NCI-H524 treated with DMSO at 0.1 percent for 48 hours (cell line): ENCODE measurements at places on chromosomes 16 and 17.

- DNase-seq, result no peak
These were observed 258.0 kb downstream of the PMP22 start for GRCh38 chr17:15007147-15007553.

DNA sequence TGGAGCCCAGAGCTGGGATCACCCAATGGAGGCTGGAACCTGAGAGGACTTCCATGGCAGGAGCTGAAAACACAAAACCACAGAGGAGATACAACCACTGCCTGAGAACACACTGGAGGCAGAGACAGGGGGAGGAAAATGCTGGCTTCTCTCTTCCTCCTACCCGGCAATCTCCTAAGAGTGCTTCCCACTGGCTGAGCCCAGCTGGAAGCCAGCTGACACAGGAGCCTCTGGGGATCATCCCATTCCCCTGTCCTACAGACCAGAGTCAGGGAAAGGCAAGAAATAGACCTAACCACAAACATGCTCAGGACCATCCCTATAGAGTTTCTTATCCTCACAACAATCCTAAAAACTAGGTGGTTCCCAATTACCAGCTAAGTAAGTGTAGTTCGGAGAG is 112.4 kb upstream of the CDH5 start:
- DNase-seq, result no peak

DNA sequence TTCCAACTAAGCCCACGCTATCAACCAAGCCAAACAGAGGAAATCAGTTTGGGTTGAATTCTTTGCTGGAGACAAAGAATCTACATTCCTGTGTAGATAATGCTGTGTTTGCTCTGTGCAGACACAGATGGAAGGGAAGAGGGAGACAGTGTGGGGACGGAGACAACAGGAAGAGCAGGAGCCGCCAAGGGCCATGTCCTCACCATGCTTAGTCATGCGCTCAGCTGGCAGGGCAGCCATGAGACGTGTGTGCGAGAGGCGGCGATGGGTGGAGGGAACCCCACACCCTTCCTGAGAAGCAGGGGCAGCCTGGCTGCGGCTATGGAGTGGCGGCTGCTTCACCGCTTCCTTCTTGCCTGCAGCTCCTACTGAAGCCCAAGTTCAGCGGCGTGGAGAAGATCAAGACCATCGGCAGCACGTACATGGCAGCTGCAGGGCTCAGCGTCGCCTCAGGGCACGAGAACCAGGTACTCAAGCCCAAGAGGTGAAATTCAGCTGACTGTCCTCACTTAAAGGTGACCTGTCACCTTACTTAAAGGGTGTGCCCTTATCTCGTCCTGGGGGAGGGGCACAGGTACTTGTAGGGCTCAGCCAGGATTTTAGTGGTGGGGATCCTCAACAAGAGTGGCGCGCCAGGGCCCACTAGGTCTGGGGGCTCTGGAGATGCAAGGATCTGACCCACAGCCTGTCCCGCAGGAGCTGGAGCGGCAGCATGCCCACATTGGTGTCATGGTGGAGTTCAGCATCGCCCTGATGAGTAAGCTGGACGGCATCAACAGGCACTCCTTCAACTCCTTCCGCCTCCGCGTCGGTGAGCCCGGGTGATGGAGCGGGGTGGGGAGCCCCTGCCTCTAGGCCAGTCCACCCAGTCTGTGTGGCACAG is 47.5 kb downstream of the ADCY7 start:
- DNase-seq, result no peak

GRCh38 chr16:90061437-90061836 is 15.7 kb downstream of the PRDM7 start:
- no peak for DNase-seq

DNA sequence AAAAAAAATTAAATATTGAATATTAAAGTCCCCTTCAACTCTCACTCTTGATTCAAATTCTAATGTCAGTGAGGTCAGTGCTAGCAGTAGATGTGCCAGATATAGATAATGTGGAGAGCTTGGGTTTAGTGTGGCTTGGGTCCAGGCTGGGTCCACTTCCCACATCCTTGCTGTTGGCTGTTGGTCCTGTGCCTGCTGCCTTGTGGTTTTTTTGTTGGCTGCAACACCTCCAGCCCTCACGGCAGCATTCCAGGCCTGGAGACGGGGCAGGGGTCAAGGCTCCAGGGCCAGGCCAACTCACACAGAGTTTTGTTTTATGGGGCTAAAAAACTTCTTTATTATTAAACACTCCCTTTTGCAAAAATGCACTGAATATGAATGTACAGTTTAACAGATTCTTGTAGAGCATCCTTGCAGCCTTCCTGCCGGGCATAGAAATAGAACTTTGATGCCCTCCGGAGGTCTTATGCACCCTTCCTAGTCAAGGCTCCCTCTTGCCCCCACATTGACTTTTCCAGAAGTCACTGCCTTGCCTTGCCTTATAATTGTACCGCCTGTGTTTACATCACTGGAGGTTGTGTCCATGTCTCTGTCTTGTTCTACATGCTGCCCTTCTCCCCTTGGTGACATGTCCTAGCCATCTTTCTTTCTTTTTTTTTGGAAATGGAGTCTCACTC is 25.5 kb upstream of the MYO15B start:
- DNase-seq, result no peak

GRCh38 chr16:89922477-89922883 is 662 bp upstream of the TUBB3 start:
- no peak for DNase-seq

- DNase-seq, result no peak
These were observed 112.9 kb downstream of the SEC14L1 start for GRCh38 chr17:77253611-77254051.

- no peak for DNase-seq
These were observed 68.2 kb downstream of the PLD6 start for GRCh38 chr17:17137731-17138585.

- no peak for DNase-seq
These were observed 1.7 kb upstream of the ITGAE start for GRCh38 chr17:3802461-3803307.

DNA sequence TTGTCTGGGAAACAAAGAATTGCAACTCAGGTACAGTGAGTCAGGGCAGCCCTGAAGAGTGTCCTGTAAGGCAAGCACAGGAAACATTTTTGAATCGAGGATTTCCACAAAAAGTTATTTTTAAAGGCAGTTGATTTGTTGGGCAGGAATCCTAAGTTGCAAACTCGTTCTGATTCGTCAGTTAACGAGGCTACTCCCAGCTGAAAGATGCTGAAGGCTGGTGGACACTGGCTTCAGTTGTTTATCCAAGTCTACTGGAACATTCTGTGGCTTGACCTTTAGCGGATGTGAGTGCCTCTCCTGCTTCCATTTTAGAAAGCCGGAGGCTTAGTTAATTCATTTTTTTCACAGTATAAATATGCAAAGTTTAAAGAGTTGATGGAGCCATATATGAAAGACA is 84.2 kb downstream of the KCNJ12 start:
- no peak for DNase-seq

DNA sequence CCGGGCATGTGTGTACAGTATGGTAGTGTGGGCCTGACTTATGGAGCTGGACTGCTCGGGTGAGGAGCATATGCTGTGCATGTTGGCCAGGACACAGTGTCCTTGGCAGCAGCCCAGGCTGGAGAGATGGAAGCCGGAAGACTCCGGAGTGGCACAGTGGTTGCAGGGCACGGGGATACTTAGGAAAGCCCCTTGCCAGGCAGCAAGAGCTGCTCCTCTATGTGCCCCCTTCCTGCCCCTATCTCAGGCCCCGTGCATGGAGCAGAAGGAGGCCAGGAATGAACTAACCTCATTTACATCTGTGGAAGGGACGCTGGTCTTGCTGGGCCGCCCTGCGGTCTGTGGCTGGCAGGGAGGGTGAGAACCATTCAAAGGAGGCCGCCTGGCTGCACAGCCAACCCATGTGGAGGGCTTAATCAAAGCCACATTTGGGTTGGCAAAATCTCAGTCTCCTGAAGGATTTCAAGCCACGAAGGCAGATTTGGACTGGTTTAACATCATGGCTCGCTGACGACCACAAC is 32.2 kb upstream of the RCVRN start:
- no peak for DNase-seq

DNA sequence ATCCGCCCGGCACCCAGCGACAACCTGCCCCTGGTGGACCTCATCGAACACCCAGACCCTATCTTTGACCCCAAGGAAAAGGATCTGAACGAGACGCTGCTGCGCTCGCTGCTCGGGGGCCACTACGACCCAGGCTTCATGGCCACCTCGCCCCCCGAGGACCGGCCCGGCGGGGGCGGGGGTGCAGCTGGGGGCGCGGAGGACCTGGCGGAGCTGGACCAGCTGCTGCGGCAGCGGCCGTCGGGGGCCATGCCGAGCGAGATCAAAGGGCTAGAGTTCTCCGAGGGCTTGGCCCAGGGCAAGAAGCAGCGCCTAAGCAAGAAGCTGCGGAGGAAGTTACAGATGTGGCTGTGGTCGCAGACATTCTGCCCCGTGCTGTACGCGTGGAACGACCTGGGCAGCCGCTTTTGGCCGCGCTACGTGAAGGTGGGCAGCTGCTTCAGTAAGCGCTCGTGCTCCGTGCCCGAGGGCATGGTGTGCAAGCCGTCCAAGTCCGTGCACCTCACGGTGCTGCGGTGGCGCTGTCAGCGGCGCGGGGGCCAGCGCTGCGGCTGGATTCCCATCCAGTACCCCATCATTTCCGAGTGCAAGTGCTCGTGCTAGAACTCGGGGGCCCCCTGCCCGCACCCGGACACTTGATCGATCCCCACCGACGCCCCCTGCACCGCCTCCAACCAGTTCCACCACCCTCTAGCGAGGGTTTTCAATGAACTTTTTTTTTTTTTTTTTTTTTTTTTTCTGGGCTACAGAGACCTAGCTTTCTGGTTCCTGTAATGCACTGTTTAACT is 1.0 kb downstream of the NOG start:
- DNase-seq, result no peak

- DNase-seq, result no peak
These were observed 48.4 kb downstream of the CMC2 start for GRCh38 chr16:80958284-80958683.

DNA sequence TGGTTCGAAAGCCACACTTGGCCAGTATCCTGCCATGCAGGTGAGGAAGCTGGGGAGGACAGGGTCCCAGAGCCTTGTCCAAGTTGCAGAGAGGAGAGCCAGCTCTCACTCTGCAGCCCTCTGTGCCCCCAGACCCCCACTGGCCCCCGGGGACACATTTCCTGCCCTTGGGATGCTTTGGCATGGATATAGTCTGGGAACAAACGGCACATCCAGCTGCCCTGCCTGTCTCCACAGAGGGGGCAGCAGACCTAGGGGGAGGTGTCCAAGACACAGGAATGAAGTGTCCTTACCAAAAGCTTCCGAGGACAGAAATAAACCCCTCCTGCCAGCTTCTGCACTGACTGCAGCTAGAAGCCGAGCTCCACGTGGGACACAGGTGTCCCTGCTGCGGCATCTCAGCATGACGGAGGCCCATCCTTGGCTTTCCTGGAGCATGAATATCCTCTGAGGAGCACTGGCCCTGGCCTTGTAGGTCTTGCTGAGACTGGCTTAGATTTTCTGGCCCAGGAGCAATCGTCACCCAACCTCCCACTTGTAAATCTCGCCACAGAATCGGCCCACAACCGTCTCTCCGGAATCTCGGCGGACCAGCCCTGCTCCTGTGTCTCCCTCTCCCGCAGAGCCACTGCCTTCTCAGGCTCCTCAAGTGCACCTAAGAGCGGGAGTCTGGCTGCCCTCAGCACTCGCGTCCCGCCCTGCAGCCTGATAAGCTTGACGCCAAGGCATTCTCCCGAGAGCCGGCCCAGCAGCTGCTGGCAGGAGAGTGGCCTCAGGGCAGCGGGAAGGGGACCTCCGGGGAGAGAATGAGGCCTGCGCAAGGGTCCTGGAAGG is 1.1 kb upstream of the CAPN15 start:
- no peak for DNase-seq

- no peak for DNase-seq
These were observed 1.3 kb downstream of the FUS start for GRCh38 chr16:31181102-31181830.

DNA sequence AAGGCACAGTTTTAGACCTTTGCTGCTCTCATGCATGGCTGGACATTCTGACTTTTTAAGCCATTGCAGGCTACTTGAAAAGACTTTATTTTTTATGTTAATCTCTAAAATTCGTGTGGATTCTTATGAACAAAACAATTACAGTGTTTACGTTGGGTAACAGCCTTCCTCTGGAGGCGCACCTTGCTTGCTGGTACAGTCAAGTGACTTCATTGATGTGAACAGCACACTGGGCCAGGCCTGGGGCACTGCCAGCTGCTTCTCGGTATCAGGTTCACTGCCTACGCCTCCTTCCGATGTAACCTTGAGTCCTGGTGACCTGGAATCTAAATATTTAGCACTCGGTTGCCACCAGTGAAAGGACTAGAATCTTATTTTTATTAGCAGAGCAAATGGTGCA is 27.8 kb downstream of the MARCHF10 start:
- no peak for DNase-seq

- peak; percentile 13 for DNase-seq
These were observed 5.6 kb downstream of the RARA start for GRCh38 chr17:40314584-40314956.

- DNase-seq, result no peak
These were observed 7.8 kb downstream of the RARA start for GRCh38 chr17:40316571-40317344.

DNA sequence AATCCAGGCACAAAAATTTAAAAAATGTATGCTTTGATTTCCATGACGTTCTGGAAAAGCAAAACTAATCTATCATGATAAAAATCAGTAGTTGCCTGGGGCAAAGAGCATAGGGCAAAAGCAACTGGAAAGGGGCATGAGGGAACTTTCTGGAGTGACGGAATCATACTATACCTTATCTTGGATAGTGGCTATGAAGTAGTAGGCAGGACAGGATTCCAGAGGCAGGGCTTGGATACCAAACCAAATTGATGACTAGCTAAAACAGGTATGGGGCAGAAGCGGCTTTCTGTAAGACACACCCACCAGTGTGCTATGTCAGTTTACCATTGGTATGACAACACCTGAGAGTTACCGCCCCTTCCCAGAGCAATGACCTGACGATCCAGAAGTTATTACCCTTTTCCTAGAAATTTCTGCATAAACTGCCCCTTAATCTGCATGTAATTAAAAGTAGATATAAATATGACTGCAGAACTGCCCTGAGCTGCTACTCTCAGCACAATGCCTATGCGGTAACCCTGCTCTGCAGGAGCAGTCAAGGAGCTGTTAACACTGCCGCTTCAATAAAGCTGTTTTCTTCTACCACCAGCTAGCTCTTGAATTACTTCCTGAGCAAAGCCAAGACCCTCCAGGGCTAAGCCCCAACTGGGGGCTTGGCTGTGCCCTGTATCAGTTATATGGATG is 56.7 kb downstream of the CFDP1 start:
- DNase-seq, result no peak

DNA sequence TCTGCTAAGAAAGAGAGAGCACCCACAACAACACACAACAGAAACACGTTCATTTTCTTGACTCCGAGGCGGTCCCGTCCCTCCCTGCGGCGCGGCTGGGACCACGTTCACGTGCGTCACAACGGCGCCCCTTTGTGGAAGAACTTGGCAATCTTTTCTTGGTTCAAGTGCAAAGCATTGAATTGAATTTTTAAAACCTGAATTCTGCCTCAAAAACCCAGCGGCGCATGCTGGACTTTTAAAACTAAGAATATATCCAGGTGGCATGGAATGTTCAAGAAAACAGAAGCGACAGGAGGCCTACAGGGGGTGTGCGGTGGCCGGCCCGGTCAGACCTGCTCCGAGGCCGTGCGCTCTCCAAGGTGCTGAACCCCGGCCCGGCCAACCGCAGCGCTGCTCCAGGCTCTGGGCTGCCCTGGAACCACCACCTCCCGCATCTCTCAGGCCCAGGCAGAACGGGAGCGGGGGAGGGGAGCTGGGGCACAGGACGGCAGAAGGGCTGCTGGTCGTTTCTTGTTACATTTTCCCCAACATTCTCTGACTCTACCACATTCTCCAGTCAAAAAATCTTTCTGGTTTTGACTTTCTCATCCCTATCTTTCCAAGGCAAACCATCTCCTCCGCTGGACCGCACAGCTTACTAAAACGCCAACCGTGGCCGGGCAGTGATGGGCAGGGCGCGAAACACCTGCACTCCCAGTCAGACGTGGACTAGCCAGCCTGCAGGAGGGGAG is 3.4 kb upstream of the HEXD start:
- DNase-seq, result no peak
